ENCODE measurements at places on chromosomes 7 and 10. TPM values are rescaled to one million over a fixed set of nuclear protein-coding genes. Genes with fewer than 3 reads are reported as not detected.

CYP2E1 gene
- polyA plus RNA-seq: 6.9 TPM

TAS2R41 gene
- not detected for polyA plus RNA-seq

ZNF239 gene
- 3.3 TPM for polyA plus RNA-seq

TET1 gene
- polyA plus RNA-seq: 0.18 TPM

CPA4 gene
- polyA plus RNA-seq: not detected

NACAD gene
- polyA plus RNA-seq: 15.4 TPM

All from aorta (tissue), 5 donors.